ENCODE measurements at places on chromosomes 16 and 17.

DNA sequence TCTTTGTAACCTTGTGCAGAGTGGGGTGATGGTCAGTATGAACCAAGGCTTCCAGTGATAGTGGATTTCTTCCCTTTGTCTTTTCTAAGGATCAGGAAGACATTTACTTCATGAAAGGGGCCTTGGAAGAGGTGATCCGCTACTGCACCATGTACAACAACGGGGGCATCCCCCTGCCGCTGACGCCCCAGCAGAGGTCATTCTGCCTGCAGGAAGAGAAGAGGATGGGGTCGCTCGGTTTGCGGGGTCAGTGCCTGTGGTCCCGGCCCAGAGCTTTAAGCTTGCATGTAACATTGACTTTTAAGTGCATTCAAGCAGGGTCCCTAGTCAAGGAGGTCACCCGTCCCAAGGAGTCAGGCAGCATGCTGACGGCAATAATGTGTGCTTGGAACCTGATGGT lies 56.0 kb downstream of the MEAK7 start:
- no peak for DNase-seq

DNA sequence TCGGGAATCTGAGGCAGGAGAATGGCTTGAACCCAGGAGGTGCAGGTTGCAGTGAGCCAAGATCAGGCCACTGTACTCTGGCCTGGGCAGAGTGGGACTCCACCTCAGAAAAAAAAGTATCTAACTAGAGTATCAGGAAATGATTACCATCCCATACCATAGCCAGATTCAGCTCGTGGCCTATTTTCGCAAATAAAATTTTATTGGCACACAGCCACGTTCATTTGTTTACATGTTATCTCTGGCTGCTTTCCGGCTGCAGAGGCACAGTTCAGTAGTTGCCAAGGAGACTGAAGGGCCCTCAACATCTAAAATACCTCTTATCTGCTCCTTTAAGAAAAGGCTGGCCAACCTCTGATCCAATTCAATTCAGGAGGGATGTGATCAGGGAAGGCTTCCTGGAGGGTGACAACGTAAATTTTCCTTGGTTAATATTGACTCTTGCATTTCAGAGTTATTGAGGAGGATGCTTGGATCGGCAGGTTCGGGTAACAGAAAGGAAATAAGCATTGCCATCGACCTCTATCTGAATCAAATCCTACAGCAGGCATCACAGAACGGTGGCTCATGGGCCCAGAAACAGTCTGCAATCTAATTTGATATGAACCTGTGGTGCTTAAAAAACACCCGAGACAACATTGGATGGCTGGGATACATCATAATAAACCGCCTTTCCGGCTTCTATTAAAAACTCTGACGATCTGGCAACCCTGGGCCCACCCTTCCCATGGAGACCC lies 73.8 kb downstream of the XYLT1 start:
- DNase-seq: no peak

DNA sequence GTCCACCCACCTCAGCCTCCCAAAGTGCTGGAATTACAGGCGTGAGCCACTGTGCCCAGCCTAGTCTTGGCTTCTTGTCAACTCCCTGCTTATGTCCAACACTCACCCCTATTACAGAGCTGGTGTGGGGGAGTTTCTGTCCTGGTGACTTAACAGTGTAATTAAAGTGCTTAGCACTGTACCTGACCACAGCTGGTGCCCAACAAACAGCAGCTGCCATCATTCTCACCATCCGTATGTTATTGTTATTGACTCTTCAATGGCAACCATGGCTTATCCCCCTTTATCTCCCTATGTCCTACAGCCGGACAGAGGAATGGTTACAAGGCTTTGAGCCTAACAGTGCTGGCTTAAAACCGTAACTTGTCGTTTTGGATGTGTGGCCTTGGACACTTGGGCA lies 17.0 kb upstream of the BRCA1 start:
- no peak for DNase-seq

GRCh38 chr16:90031931-90032673 lies 12.8 kb upstream of the DBNDD1 start:
- no peak for DNase-seq

GRCh38 chr17:37774504-37774903 lies 29.6 kb upstream of the HNF1B start:
- DNase-seq: no peak

DNA sequence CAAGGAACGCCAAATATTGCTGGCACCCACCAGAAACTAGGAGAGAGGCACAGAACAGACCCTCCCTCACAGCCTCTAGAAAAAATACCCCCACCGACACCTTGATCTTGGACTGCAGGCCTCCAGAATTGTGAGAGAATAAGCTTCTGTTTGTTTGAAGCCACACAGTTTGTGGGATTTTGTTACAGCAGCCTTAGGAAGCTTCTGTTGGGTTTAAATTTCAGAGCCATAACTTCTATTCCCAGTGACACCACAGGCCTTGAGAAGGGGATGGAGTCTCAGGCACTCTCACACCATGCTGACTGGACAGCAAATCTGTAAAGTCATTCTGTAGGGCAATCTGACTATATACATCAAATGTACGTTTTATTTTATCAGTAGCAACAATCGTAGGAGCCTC lies 38.6 kb downstream of the RNF112 start:
- no peak for DNase-seq

GRCh38 chr17:7888184-7888920 lies at the start of gene CHD3:
Gene CHD3 (plus strand): TSS chr17:7888789. CDS start chr17:7889001, 212 bp downstream.
- no peak for DNase-seq

DNA sequence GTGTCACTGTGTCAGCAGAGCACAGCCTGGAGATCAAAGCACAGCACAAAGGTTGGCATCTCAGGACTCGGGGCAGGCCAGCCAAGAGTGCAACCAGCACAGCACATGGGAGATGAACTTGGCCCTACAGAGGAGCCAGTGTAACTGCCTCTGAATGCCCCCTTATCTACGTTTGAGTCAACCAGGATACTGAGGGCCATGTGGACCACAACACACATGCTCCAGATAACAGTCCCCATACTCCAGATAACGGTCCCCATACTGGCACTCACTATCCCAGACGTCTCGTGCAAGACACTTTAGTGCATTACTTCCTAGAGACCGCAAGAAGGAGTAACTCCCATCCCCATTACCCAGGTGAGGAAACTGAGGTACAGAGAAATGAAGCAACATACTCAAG lies 88.2 kb downstream of the XYLT1 start:
- DNase-seq: no peak

DNA sequence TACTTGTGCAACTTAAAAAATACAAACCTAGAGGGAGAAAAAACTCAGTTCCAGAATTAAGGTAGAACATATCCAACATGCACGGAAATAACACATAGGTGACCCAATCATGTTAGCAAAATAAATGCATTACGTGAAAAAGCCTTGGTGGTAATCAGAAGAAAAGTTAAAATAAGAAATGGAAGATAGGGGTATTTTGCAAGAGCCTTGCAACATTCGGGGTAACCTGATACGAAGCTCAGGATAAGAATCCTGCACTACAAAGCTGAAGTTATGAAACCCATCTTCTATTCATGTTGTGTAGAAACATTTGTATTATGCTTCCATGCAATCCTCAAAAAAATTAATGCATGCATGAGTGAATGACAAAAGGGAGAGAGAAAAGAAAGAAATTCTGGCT lies 33.1 kb downstream of the CHCT1 start:
- DNase-seq: no peak

- DNase-seq: no peak
Observed at GRCh38 chr16:10120953-10121352, 61.3 kb downstream of the GRIN2A start.

DNA sequence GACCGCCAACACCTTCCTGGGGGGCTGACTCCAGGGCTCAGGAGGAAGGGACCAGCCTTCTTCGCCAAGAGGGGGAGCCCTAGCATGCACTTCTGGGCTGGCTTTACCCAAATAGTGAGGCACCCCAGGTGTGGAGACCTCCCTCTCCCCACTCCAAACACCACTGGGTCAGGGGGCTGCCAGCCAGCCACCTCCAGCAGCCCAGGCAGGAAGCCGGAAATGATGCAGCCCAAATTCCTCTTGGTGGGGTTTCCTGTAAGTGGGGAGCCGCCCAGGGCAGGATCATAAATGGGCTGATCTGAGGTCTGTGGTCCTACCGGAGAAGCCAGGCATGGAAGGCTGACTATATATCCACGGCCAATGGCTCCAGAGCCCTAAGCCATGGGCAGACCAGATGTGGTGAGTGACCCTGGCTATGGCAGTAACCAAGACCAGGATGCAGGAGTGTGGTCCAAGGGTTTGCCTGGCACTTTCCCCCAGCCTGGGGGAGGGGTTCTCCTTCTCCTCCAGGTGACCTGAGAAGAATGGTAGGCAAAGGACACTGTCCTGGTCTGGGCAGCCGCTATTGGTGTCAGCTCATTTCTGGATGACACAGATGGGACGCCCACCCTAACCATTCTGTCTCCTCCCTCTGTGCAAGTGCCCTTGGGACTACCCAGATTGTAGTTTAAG lies 4.2 kb downstream of the GIT1 start:
- DNase-seq: no peak

GRCh38 chr17:27466376-27466742 lies 10.1 kb downstream of the KSR1 start:
- DNase-seq: no peak

- no peak for DNase-seq
Observed at GRCh38 chr16:26981266-26981938, 85.3 kb upstream of the C16orf82 start.

- DNase-seq: no peak
Observed at GRCh38 chr16:9869776-9870175, 312.5 kb downstream of the GRIN2A start.

- no peak for DNase-seq
Observed at GRCh38 chr16:57299009-57299718, 14.7 kb upstream of the PLLP start.

- no peak for DNase-seq
Observed at GRCh38 chr17:40633871-40634270, 13.7 kb downstream of the SMARCE1 start.

DNA sequence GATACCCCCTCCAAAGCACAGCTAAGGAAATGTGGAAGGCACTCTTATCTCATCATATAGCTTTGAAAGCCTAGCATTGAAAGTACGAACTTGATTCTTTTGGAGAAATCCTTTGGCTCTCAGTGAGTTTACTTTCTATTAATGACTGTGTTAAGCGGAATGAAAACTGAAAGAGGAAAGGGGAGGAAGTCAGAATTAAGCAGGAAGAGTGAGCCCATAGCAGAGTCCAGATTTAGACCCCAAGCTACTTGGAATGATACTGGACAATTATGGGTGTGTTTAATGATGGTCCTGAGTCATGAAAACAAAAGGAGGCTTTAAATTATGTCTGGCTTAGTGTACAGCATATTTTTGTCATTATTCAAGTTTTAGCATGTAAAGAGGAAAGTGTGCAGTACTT lies 42.2 kb downstream of the TENT4B start:
- peak; percentile 14 for DNase-seq

DNA sequence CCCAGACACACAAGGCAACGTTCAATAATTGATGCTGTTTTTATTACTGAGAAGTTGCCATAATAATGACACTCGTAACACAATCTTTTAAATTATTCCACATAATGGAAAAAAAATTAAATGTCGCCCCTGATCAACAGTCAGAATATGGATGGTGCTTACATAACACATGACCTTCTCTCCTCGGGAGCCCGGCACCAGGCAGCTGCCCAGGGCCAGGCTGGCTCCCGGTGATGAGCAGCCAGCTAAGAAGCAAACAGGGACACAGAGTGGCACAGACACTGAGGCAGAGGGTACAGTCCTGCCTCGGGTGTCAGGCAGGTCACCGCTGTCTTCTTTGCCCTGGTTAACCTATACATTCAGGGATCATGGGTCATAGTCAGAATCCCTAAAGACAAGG lies 137.9 kb downstream of the SLC39A11 start:
- DNase-seq: no peak

DNA sequence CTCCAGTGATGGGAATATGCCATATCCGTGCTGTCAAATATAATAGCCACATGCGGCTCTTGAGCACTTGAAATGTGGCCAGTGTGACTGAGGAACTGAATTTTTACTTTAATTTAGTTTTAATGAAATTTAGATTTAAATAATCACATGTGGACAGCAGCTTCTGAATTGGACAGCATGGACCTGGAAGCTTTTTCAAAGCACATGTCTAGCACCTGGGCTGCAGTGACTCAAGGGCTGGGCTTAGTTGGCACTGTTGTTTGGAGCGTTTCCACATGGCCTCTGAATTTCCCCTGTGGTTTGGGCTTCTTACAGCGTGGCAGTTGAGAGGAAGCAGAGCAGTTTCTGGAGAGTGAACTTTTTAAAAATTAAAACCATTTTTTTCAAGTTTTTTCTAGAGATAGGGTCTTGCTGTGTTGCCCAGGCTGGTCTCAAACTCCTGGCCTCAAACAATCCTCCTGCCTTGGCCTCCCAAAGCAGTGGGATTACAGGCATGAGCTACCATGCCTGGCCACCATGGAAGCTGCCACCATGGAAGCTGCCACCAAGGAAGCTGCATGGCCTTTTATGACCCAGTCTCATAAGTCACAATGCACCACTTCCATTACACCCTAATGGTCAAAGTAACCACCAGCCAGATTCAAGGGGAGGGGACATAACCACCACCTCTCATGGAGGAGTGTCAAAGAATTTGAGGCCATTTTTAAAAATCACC lies 6.7 kb upstream of the TOB1 start:
- no peak for DNase-seq

GRCh38 chr16:12084436-12084835 lies 107.9 kb downstream of the SNX29 start:
- no peak for DNase-seq

GRCh38 chr16:25063865-25064264 lies 47.7 kb upstream of the LCMT1 start:
- no peak for DNase-seq
